ENCODE measurements at places on chromosomes 6 and 20. TPM values are rescaled to one million over a fixed set of nuclear protein-coding genes. Genes with fewer than 3 reads are reported as not detected.

PPIL6 gene
- 0.48 TPM for polyA plus RNA-seq

HTR1E gene
- not detected for polyA plus RNA-seq

DNA sequence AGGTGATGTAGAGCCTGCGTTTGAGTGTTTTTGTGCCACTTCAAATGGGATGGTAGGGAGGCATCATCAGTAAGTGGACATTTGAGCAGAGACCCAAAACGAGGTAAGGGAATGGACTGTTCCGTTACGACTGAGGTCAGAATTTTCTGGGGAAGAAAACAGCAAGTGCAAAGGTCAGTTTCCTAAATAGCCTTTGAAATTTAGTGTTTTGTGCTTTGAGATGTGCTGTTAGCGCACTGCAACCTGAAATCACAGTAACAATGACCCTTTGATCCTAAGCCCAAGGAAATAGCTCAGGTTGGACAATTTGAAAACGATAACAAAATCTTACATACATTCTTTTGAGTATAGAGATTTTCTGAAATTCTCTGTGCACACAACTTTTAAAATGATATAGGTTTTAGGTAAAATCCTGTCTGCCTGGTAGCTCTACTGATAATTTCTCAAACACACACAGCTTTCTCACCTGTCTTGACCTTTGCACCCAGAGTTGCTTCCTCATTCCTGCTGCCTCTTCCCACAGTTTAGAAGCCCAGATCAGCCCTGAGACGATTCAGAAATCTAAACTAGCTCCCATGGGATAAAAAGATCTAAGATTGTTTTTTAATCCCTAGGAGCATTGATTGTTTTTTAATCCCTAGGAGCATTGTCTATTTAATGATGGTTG, 22.1 kb downstream of the DCBLD1 start:
- DNase-seq = no peak

DNA sequence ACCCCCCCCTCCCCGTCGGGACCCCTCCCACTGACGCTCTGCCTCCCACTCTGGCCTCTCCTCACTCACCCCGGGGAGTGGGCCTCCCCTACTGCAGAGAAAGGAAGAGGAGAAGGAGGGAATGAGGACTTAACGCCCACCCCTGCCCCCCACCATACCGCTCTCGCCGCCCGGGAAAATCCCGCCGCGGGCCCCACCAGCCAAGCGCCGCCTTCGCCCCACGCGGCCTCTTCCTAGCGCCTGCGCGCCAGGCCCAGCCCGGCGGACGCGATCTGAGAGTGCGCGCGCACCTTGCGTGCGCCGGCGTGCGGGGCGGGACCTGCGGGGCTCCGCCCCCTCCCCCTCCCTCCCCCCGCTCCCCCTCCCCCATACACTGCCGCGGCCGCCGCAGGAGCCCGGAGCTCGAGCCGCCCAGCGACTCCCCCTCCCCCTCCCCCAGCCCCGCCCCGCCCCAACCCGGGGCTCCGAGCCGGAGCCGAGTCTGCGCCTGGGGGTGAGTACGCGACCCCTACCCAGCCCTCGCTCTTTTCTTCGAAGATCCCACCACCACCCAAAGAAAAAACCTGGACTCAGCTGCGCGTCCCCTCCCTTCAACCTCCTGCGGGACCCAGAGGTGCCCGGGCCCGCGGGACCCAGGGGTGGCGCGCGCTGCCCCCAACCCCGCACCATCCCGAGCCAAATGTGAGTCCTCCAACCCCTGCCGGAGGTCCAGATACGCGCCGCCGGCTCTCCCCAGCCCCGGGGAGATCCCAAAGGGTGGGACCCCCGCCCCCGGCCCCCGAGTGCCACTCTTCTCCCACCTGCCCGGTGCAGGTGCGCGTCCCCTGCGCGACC, at the start of the genes MRPL14 and TMEM63B:
Gene MRPL14 (minus strand): TSS at position 267 of the 834 bp plus-strand sequence. CDS start 10,841 bp downstream, outside the sequence.
Gene TMEM63B (plus strand): TSS at position 369 of the 834 bp plus-strand sequence. CDS start 7,031 bp downstream, outside the sequence.
- DNase-seq = no peak

- no peak for DNase-seq
Measured at GRCh38 chr6:287489-287860, 4.8 kb upstream of the DUSP22 start.

DNA sequence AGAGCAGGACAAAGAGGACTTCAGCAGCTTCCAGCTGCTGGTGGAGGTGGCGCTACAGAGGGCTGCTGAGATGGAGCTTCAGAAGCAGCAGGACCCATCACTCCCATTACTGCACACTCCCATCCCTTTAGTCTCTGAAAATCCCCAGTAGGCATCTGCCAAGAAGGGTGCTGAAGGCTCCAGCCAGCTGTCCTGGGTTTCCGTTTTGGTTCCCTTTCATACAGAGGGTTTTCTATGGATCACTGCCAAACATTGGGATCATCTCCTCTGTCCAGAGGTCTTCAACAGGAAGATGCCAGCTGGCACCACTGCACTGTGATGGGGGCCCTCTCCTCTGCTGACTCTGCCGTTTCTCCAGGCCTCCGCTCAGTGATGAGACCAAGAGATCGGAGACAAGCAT, 14.3 kb upstream of the RAB5IF start:
- DNase-seq = no peak

CGA gene
- polyA plus RNA-seq = 2.6 TPM
